EL (cell line): ENCODE measurements at places on chromosomes 3 and 15.

DNA sequence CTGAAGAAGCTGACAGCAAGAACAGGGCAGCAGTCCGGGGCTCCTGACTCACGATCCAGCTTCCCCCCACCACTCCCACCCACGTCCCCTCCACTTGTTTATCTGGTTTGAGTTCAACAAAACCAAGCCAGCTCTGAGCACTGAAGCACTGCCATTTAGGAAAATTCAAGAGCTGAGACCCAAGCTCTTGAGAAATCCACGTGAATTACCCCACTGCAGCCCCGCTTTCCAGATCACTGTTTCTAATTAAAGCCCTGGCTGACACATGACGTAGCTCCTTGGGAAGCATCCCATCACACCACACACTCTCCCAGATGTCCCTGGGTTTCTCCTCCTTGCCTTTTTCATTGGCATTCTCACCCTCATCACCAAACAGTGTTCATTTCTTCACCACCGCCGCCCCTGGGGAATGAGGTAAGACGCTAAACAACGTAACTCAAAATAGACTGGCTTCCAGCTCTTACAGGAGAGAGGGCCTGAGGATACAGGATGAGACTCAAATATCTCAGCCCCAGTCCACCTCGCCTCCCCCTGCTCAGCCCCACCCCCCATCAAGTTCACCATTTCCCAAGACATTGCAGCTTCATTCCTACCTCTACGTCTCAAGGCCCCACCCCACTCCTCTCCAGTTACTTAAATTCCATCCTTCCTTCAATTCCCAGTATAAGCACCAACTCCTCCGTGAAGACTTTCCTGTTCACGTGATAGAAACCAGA lies 95.4 kb downstream of the SRGAP3 start:
- peak; percentile 17 for DNase-seq

GRCh38 chr3:1727242-1727641 lies 371.4 kb upstream of the CNTN4 start:
- DNase-seq: no peak

- peak; percentile 78 for DNase-seq
These were observed at the start of gene TMCC1 for GRCh38 chr3:129893581-129894070. Gene TMCC1 (minus strand): TSS chr3:129893711.

- DNase-seq: peak; percentile 16
These were observed 77.2 kb downstream of the GREM1 start for GRCh38 chr15:32794973-32795372.

DNA sequence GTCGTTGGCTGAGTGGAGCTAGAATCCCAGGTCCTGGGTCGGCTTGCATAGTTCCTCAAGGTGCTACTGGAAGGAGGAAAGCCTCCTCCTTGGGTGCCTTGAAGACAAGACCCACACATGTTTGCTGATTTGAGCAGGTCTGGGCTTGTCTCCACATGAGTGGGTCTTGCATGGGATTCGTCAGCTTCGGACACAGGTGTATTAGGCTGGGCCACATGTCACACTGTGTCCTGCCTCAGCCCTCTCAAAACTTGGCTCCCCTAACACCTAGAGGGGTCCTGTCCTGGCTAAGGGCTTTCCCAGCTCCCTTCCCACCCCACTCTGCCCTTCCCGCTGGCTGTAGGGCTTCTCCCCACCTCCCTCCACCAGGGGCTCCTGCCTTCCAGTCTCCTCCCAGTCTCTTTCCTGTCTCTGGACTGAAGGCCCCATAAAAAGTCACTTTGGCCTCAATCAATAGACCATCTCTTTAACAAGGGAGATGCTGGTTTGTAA lies 73.0 kb upstream of the ADPGK start:
- DNase-seq: no peak

DNA sequence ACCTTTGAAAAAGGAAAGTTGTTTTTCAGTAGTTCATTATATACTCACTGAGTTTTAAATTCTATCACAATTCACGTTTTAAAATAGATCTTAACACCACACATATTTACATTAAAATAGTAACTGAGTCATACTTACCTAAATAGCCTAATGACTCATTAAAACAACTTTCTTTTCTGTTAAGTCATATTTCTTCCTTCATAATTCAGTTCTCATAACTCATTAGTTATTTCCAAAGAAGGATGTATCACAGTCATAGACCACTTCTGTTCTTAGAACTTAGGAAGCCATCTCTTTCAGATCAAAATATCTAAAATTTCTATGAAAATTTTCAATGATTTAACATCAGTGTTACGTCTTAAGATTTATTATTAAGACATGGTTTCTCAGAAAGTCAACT lies 885.9 kb downstream of the FHIT start:
- DNase-seq: no peak

DNA sequence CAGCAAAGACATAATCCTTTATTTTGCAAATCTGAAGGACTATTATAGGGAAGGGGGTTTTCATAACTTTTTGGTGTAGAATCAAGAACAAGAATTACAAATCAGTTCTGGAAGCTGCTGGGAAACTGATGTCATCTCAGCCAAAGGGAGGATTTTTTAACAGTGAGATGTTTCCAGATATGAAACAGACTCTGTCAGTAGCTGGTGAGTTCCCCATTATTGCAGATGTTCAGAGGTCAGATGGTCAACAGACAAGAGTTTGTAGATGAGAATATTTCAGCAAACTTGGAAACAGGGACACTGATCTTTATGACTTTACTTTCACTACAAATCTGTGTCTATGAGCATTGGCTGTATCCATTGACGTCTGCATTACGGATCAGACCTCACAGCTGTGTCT lies 71.9 kb upstream of the LPP start:
- DNase-seq: peak; percentile 66

GRCh38 chr3:69439643-69440270 lies 53.9 kb upstream of the FRMD4B start:
- DNase-seq: peak; percentile 25

DNA sequence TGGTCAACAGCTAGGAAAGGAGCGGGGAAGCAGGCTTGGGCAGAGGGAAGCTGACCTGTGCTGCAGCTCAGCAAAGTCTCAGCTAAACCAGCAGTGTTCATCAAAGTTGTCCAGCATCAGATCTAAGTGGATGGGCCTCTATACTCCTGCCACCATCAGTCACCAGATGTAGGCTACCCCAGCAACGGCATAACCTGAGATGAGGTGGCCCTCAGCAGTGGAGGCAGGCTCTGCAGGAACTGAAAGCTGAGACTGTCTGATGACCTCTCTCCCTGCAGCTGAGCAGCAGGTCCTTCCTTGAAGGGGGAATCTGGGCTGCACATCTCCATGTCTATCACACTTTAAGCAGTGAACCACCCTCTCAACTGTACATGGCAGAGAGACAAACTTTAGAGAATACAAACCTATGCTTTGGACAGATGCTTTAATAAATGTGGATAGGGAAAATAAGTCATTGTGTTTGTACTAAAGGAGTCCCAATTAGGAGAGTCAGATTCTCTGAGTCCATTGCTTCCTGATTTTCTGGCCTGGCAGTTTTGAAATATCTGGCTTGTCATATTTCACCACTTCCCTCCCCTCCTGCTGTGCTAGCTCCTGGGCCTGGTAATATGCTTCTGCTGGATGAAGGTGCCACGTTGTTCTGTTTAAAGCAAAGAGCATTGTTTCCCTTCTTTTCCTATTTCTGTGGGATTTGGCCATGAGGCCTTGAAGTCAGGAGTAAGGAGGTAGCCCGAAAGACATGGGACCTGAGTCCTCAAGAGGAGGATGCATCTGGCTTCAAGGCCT lies 11.1 kb upstream of the PSTPIP1 start:
- no peak for DNase-seq

DNA sequence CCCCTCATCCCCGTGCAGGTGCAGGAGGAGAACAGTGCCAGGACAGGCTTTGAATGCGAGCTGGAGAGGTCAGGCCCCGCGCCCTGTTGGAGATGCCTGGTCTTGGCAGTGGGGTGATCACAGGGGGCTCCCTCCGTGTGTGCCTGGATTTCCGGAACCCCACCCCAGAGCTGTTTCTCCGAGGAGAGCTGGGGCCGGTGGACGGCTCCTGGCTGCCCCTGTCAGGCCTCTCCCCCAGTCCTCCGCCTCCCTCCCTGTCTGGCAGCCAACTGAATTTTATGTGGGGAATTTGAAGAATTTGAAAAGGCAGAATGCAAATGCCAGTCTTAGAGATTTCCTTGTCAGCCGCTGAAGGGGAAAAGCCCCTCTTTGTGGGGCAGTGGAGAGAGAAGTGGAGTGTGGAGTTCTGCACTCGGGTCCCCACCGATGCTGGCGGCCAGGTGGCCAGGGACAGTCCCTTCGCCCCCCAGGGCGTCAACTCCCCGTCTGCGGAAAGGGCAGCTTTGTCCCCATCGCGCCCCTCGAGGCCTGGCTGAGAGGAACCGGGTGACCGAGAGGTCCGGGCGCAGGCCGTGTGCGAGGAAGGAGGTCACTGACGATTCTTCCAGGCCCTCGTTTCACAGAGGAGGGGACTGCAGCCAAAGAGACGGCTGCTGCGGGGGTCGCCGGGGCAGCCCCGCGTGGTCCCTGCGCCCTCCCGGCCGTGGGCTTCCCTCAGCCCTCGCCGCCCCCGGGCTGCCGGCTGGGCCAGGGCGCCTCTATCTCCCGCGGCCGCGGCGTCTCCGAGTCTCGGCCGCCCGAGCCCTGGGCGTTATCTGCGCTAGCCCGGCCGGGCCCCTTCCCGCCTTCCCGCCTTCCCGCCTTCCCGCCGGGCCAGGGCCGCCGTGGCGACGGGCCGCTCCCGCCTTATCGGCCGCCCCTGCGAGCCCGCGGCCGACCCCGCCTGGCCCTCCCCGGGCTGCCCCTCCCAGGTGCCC lies 56.0 kb upstream of the LCTL start:
- DNase-seq: peak; percentile 43

DNA sequence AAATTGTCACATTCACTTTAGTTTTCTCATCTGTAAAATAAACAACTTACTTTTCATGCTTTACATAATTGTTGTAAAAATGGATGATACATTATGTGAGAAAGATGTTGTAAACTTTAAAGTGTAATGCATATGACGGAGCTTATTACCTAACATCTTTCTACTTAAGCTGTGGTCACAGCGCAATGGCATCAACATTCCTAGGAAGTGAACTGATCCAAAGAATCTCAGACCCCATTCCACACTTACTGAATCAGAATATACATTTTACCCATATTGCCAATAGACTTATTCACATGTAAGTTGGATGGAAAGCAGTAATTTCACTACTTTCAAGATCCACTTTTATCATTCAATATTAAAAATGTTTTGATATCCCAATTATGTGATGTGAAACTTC lies 497.5 kb downstream of the FGF12 start:
- DNase-seq: peak; percentile 62

DNA sequence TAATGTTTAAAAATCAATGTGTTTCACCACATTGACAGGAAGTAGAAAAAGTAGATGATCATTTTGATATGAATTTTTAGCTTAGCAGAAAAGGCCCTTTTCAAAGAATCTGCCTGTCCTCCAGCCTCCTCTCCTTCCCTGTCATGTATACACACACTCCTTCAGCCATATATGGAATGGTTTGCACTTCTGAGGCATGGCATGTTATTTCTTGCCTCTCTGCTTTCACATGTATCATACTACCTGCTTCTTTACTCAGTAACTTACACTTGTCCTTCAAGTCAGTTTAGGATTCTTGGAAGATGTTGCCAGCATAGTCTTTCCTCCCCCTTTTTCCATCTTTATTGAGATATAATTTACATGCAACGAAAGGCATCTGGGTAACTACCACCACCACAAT lies 79.0 kb downstream of the REC114 start:
- DNase-seq: no peak

GRCh38 chr3:169624533-169624972 lies 39.0 kb downstream of the MECOM start:
- no peak for DNase-seq

- DNase-seq: no peak
These were observed 498.9 kb upstream of the TGFBR2 start for GRCh38 chr3:30107531-30107930.

DNA sequence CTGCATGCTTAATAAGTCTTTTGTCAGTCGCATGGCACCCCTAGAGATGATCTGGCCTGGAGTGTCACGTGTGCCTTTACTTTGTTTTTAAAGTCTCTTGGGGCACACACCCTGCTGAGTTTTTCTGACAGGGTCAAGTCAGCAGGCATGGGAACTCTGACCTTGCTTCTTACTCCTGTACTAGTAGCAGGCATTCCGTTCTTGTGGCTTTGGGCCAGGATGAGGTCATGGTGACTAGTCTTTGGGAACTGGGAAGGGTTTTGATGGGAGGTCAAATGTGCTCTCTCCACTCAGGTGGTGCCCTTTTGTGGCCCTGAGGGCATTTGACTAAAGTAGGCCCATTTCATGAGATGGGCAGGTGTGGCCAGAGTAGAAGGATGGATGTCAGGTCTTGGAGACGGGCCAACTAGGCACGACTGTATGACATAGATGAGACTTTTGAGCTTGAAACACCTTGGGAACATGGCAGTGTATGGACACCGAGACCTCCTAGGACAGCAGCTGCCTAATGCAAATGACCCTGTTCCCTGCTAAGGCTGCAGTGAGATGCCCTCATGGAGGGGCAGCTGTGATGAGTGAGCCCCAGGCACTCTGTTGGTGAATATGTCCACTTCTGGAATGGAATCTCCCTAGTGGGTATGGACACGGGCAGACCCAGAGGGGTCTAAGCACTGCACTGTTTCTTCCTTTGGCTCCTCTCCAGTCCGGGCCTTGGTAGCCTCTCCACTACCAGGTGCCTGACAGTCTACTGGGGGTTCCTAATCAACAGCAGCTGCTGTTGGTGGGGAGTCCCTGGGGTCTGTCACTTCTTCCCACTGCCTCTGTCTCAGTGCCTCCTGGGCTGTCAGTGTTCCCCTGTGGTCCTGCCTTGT lies 16.4 kb downstream of the SRPRB start:
- DNase-seq: peak; percentile 82

DNA sequence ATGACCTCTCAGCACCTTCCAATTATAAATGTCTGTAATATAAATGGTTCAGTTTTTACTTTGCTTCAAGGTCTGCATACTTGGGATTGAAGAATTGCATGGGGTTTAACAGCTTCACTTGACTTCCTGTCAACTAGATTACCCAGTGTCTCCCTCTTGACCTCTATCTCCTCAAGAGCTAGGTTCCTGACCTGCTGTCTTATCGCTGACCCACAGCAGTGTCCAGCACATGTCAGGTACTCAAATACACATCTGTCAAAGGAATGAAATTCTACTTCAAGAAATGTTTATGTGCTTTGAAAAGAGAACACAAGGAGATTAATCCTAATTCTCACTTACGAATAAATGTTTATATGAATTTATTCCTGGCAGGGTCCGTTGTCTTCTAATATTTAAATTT lies 284.5 kb downstream of the SLC9A9 start:
- DNase-seq: no peak

DNA sequence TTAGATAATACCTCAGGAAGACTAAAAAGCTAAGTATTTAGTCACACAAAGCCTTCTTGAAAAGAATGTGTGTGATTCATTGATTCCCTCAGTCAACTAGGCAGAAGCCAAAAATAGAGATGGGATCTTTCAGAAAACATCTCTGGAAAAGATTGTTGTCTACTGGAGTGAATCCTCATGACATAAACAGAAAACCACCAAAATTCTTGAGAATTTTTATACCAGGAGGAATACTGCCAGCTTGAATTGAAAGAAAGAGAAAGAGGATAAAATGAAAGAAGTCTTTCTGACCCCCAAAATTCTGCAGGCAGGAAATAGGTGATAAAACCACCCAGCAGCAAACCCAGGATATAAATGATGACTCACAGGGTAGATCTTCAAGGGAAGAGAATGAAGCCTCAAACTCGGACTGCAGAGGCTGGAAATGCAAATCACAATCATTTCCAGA lies 363.1 kb upstream of the PLSCR5 start:
- DNase-seq: peak; percentile 90

- no peak for DNase-seq
These were observed 222.9 kb downstream of the TPRG1 start for GRCh38 chr3:189394599-189395121.
